ENCODE measurements at places on chromosomes 13 and 19.

- DNase-seq, result no peak
Observed at GRCh38 chr13:48593536-48593935, 60.2 kb upstream of the CYSLTR2 start.

GRCh38 chr13:104580931-104581330, 1514.7 kb upstream of the SLC10A2 start:
- DNase-seq, result no peak

- no peak for DNase-seq
Observed at GRCh38 chr19:29715701-29716581, 880 bp upstream of the C19orf12 start.

- DNase-seq, result no peak
Observed at GRCh38 chr13:95710313-95710712, 33.4 kb downstream of the DNAJC3 start.

GRCh38 chr13:41813426-41813825, 147.5 kb downstream of the VWA8 start:
- no peak for DNase-seq

Data from CD8-positive, alpha-beta memory T cell (primary cell).